ENCODE measurements at places on chromosomes 2 and 18. TPM values are rescaled to one million over a fixed set of nuclear protein-coding genes. Genes with fewer than 3 reads are reported as not detected.
A peak's percentile ranks its signal among the peaks of the same experiment; 100 is the strongest.

CSRNP3 gene
- not detected for polyA plus RNA-seq

DNA sequence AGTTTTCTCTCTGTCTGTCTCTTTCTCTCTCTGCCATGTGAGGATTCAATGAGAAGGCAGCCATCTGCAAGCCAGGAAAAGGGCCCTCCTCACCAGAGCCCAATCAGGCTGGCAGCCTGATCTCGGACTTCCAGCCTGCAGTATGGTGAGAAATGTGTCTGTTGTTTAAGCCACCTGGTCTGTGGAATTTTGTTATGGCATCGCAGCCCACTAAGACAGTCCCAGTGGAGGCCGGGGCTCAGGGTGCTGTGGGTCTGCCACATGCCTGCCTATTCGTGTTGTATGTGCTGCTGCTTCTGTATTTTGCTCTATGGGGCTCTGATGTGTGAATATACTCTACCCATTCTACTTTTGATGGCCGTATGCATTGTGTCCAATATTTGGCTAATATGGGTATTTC is 139.0 kb upstream of the HS6ST1 start:
- DNase-seq: no peak

DNA sequence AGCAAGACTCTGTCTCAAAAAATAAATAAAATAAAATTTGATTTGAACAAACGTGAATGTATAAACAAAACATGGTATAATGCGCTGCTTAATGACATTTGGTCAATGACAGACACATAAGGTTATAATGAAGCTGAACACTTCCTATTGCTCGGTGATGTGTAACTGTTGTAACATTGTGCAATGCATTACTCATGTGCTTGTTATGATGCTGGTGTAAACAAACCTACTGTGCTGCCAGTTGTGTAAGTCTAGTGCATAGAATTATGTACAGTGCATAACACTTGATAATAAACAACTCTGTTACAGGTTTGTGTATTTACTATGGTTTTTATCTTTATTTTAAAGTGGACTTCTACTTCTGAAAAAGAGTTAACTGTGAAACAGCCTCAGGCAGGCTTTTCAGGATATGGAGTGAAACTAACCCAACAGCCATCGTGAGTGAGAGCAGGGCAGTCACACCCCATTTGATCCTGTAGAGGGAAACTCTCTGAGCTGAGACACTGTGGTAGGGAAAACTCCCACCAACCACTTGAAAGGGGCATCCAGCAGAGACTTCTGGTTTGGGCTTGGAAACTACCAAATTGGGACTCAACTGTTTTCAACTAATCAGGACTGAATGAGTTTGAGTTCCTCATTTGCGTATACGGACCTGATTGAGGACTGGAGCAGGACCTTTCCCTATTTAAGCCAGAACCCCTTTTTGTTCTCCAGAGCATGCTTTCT is 8.7 kb upstream of the RPRD1A start:
- no peak for DNase-seq

DNA sequence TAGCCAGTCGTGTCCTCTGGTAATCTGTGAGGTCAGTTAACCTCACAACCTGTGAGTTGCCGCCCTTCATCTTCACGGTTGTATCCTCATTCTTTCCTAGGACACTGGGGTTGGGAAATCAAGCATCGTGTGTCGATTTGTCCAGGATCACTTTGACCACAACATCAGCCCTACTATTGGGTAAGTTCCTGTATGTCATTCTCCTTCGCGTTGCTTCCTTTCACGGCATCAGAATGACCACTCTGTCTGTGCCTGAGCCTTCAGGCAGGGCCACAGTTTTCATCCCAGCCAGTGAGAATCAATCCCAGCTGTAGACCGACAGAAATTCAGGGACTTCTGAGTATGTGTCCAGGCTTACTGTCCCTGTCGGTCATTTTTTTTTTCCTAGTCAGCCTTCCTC is 67.1 kb downstream of the RAB31 start:
- no peak for DNase-seq

GRCh38 chr2:109645412-109646184 is 31.4 kb downstream of the SOWAHC start:
- no peak for DNase-seq

DNA sequence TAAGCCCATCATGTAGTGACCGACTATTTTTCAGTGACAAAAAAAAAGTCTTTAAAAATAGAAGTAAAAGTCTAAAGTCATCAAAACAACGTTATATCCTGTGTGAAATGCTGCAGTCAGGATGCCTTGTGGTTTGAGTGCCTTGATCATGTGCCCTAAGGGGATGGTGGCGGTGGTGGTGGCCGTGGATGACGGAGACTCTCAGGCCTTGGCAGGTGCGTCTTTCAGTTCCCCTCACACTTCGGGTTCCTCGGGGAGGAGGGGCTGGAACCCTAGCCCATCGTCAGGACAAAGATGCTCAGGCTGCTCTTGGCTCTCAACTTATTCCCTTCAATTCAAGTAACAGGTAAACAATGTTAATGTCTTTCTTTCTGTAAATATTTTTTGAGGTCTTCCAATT is at the start of gene CD28:
TSS of gene CD28 (plus strand) at position 237 of the 400 bp plus-strand sequence. CDS start at position 295, 58 bp downstream.
- DNase-seq: peak; percentile 95

AGXT gene
- polyA plus RNA-seq: not detected

DNA sequence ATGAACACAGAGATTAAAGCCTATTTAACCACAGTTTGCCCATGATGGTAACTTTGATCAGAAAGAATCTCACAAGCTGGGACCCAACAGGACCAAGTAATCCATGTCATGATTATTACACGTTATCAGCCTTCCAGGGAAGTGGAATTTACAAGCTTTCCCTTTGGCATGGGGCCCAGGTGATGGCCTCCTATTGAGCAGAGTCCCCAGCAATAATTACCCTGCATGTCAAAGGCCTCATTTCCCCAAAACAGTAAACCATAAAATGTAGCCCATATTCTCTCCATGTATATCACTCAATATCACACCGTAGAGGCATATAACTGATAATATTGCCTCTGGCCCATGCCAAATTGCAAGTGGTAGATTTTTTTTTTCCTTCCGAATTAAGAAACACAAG is 38.9 kb downstream of the PRKRA start:
- no peak for DNase-seq

GAL3ST2 gene
- polyA plus RNA-seq: not detected

Data from naive thymus-derived CD4-positive, alpha-beta T cell (primary cell).